ENCODE measurements at places on chromosomes 2 and 18. TPM values are rescaled to one million over a fixed set of nuclear protein-coding genes. Genes with fewer than 3 reads are reported as not detected.

DNAJC5G gene
- total RNA-seq, result not detected

EIF2B4 gene
- total RNA-seq, result 36.6 TPM

LAMA1 gene
- 0.07 TPM for total RNA-seq

SATB2 gene
- total RNA-seq, result 2.0 TPM

HES6 gene
- total RNA-seq, result 6.6 TPM

LHCGR gene
- total RNA-seq, result not detected

ZNF407 gene
- total RNA-seq, result 22.2 TPM

SYT4 gene
- total RNA-seq, result not detected

POTEF gene
- total RNA-seq, result under 0.01 TPM

DNAH7 gene
- total RNA-seq, result 0.11 TPM

ASTL gene
- total RNA-seq, result not detected

HOXD11 gene
- total RNA-seq, result not detected

GCC2 gene
- 16.4 TPM for total RNA-seq

PAIP2B gene
- 1.2 TPM for total RNA-seq

OTOS gene
- total RNA-seq, result not detected

SCG2 gene
- not detected for total RNA-seq

C2orf72 gene
- not detected for total RNA-seq

CDCA7 gene
- 16.7 TPM for total RNA-seq

UCN gene
- total RNA-seq, result 0.20 TPM

IL1RL1 gene
- 144 TPM for total RNA-seq

ARL4C gene
- total RNA-seq, result 1.6 TPM

NAPG gene
- 42.9 TPM for total RNA-seq

RGPD4 gene
- total RNA-seq, result not detected

EML6 gene
- total RNA-seq, result 2.0 TPM

PJVK gene
- 0.46 TPM for total RNA-seq

SH3RF3 gene
- 7.4 TPM for total RNA-seq

EMILIN1 gene
- total RNA-seq, result 13.8 TPM

IKZF2 gene
- total RNA-seq, result 1.4 TPM

TUBB8B gene
- total RNA-seq, result not detected

CABYR gene
- total RNA-seq, result 1.5 TPM

ASB18 gene
- total RNA-seq, result not detected

MYO1B gene
- total RNA-seq, result 45.4 TPM

ACTG2 gene
- total RNA-seq, result not detected

TFPI gene
- 243 TPM for total RNA-seq

SPATA3 gene
- not detected for total RNA-seq

IL36RN gene
- not detected for total RNA-seq

IL1A gene
- 0.73 TPM for total RNA-seq

SPDYA gene
- total RNA-seq, result 0.79 TPM

KIAA2012 gene
- not detected for total RNA-seq

ANKRD30B gene
- not detected for total RNA-seq

FAM228A gene
- 0.14 TPM for total RNA-seq

RTP5 gene
- total RNA-seq, result not detected

PRKAG3 gene
- not detected for total RNA-seq

MERTK gene
- 33.6 TPM for total RNA-seq

AAMP gene
- 199 TPM for total RNA-seq

CHMP1B gene
- 48.0 TPM for total RNA-seq
